ENCODE measurements at places on chromosomes 7 and 10.

DNA sequence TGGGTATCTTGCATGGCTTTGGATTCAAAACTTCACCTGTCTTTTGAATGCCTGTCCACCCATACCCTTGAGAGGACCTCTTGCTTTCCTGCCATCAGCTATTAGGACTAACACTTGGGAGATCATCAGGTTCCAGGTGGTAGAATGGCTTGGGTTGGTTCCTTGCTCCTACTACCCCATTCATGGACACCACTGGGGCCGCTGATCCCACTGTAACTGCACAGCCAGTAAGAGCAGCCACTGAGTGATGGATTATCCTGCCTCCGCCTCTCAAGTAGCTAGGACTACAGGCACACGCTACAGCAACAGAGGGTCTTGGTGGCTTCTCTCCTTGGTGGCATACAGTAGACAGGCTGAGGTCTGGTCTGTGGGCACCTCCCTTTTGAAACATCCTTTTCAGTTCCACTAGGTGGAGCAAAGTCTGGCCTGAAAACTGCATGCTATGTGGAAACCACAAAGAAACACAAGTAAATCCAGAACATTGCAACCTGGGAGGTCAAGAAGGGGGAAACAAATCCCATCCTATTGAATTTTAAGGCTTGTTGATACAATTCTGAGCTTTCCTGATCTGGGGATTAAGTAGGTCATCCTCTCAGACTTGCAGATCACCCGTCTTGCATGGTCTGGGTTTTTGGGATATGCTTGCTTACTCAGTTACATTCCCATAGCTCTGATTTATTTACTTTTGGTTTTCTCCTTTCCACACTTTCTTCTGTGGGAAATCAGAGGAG is 9.4 kb downstream of the WBP1L start:
- no peak for DNase-seq

GRCh38 chr7:149191851-149192250 is 3.5 kb upstream of the ZNF282 start:
- DNase-seq = no peak

DNA sequence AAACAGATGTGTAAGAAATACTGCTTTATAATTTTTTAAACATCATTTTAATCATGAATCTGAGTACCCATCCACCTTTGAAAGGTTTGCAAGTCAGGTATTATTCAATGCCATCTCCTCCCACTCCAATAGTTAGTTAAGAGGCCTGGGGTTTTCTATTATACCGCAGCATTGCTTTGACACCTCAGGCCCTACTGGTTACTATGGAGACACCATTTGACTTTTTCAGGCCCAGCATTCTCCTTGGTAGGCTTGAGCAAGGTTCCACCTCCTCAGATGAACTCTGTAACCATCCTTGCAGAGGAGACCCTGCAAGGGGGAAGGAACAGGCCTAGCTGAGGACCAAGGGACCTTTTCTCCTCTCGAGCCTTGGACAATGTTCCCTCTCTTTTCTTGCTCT is 326.9 kb upstream of the NPSR1 start:
- DNase-seq = no peak

DNA sequence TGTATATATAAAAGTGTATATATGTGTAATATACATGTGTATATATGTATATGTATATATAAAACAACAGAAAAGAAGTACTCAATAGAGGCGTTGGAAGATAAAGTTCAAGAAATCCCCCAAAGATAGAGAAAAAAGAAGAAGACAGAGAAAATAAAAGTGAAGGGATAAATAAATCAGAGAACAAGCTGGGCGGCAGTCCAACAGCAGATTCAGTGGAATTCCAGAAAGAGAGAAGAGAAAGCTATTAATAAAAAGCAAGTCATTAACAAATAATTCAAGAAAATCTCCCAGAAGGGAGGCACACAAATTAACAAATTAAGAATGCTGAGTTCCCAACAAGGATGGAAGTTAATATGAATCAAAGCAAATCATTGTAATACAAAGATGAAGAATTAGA is 59.3 kb upstream of the RNF148 start:
- DNase-seq = no peak

GRCh38 chr7:24733414-24734060 is 23.7 kb downstream of the GSDME start:
- DNase-seq = no peak

DNA sequence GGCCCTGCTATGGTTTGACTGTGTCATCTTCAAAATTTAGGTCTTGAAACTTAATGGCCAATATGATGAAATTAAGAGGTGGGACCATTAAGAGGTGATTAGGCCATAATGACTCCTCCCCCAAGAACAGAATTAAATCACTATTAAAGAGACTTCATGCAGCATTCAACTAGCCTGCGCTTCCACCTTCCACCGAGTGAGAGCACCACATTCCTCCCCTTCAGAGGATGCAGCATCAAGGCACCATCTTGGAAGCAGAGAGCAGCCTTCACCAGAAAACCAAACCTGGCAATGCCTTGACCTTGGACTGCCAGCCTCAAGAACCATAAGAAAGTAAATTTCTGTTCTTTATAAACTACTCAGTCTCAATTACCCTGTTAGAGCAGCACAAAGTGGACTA is 371.1 kb upstream of the NFE2L3 start:
- DNase-seq = no peak

DNA sequence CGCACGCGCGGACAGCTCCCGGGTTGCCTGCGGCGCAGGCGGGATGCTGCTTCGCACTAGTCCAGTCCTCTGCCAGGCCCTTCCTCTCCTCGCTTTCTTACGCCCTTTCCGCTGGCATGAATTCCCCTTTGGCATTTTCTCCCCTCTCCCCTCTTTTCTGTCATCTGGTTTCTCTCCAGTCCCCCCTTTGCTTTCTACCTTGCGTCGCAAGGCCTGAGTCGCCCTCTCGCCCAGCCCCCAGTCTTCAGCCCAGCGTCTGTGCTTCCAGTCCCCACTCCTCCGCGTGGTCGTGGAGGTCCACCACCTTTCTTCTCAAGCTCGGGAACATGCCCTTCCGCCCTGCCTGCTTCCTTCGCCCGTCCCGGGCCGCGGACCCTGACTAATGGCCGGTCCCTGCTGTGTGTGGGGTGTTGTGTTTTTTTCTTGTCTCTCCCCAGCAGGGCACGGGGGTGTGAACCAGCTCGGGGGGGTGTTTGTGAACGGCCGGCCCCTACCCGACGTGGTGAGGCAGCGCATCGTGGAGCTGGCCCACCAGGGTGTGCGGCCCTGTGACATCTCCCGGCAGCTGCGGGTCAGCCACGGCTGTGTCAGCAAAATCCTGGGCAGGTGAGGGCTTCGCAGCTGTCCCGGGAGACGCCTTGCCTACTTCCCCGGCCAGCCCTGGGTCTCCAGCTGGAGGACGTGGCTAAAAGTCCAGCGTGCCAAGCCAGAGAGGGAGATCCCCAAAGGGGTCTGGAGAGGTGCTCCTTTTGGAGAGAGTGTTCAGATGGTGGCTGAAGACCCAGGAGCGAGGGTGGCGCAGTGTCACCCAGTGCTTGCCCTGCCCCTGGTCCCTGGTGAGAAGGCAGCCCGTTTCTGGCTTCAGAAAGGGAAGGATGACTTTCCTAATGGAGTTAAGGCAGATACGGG is 4.2 kb downstream of the PAX2 start:
- DNase-seq = no peak

- DNase-seq = no peak
Measured at GRCh38 chr10:33459602-33460001, 125.1 kb upstream of the NRP1 start.

- DNase-seq = peak; percentile 63
Measured at GRCh38 chr7:99392659-99393354, 15.6 kb downstream of the PDAP1 start.

DNA sequence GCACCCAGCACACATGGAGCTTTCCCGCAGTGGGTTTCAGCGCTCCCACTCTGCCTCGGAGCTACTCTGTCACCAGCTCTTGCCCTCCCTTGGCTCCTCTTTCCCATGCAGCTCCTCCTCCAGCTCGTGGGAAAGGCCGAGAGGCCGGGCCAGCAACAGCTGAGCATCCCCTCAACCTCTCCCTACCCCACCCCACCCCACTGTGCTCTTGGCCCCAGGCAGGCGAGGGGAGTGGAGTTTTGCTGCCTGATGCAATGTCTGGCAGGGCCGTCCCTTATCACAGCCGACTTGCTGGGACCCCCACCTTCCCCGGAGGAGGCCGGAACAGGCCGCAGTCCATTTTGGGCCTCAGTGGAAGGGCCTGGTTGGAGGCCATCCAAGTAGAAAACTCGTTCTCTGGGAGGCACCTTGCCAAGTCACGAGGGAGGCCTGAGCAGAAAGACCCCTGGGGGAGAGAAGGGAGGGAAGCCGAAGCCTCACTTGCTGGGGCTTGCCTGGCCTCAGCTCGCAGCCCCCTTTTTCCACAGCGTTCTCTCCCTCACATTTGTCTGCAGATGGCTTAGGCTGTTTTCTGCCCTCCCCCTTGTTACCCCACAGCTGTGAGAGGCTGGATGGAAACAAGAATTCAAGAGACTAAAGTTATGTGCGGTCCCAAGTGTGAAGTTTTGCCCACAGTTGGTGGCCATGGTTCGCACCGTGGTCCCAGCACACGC is 35.3 kb downstream of the CHST3 start:
- DNase-seq = no peak

DNA sequence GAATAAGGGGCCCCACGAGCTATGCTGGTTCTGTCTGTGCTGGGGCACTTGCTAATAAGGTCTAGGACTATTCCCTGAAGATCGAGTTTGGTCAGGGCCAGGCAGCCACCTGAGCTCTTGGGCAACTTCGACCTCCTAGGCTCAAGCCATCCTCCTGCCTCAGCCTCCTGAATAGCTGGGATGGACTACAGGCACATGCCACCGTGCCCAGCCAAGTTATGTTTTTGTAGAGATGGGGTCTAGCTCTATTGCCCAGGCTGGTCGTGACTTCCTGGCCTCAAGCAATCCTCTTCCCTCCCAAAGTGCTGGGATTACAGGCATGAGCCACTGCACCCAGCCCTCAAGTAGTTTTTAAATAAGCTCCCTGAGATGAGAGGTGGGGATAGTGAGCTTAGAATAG is 2.9 kb downstream of the ZP3 start:
- DNase-seq = no peak

DNA sequence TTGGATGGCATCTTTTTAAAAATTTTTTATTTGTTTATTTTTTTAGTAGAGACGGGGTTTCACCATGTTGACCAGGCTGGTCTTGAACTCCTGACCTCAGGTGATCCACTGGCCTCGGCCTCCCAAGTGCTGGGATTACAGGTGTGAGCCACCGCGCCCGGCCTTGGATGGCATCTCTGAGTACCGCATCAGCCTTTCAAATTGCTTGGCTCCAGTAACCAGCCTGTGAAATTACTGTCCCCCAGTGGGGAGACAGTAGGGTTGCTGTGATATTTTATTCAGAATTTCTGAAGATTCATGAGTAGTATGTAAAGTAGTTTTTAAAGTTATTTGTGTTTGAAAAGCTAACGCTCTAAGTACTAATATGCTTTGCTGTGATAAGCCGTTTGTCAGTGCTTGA is 1.2 kb downstream of the NUB1 start:
- no peak for DNase-seq

- DNase-seq = no peak
Measured at GRCh38 chr7:75623390-75624133, 115.2 kb downstream of the HIP1 start.

DNA sequence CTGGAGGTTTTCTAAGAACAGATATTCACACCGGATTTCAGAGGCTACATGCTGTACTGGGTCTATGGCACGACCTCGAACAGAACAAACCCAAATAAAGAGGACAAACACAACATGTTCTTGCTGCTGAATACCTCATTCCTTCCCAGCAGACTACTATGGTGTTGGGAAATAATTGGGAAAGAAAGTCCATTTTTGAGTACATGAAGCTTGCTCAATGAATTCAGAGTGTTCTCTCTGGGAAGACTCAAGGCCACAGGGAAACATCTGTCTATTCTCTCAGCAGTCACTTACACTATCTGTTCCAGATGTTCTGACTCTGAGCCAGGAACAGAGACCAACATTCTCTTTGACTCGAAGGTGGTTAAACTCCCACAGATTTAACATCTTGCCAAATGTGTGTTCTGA is 30.9 kb downstream of the LAMB1 start:
- DNase-seq = no peak

DNA sequence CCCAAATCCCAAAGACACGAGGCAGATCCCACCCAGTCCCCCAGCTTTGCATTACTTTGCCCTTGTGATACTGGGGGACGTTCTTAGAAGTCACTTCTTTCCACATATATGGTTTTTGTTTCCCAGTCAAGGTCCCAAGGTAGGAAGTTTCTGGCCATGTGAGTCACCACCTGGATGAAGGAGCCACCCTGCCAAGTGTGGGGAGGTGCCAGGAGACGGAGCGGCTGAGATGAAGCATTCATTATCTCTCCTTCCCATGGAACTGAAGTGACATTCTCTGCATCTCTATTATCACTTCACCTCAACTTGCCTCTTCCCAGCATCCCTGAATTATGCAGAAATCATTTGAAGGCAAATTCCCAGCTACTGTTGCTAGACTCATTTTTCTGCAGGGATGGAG is 136.2 kb upstream of the INSYN2A start:
- DNase-seq = no peak

- no peak for DNase-seq
Measured at GRCh38 chr10:62627983-62628382, 176.5 kb upstream of the ADO start.

GRCh38 chr10:25175527-25176420 is 973 bp downstream of the GPR158 start:
- DNase-seq = no peak

DNA sequence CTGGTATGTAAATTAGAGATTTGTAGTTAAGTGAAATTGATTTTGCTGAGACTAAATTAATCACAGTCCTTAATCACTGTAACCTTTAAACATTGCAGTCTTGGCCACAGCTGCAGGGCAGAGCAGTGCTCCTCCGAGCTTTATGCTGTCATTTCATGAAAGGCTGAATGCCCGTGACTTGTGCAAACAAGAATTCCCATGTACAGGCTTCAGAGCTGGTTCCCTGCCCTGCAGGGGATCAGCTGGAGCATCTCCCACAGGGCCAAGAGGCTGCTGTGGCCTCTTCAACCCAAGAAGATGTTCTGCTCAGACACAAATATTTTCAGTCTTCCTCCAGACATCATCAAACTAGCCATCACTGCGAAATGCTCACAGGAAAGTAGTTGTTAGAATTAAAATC is 419.1 kb downstream of the AUTS2 start:
- peak; percentile 29 for DNase-seq

DNA sequence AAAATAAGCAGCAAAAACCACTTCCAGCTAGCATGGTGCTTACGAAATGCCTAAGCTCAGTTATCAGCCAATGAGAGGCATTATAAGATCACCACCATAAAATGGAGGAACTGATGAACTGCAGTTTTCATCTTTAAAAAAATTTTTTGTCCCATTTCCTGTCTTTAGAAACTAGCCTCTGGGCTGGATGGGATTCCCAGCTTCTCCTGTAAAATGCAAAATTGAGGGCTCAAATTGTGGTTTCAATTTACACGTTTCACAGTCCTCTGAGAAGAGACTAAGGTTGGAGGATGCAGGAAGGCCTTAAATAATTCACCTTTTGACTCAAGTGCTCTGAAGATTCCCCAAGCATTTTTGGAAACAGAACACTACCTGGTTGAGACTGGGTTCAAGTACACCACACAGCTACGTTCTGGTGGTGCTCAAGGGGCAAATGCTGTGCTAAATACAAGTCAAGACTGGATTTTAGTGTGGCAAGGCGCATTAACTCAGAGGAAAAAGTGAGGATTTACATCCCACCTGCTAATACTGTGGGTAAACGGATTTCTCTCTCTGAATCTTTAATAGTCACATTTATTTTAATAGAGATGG is 951 bp downstream of the ZNF25 start:
- DNase-seq = peak; percentile 9

Measured in NCI-H345 (cell line).